Breast epithelium (tissue), 4 donors: ENCODE measurements at places on chromosomes 12 and 14.

GRCh38 chr12:15116086-15116485 is 105.1 kb downstream of the RERG start:
- H3K4me3 ChIP-seq, result no peak overlapping the region
- no peaks in the 10 kb centered on the region for H3K36me3 ChIP-seq
- no peak overlapping the region for H3K27ac ChIP-seq
- no peaks in the 10 kb centered on the region for H3K27me3 ChIP-seq

DNA sequence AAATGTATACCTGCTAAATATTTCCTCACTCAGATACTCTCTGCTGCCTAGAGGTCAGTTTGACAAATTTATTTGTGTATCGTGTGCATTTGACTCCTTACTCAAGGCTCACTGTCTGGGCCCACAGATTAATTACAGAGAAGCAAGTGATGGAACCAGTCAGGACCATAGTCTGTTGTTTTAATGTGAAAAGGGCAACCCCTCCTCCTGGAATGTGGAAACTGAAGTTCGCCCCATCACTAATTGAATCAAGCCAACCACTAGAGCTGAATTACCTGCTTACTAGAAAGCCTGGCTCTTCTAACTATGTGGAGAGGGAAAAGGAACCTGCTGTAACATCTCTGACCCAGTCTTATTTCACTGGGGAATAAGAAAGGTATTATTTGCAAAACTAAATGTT is 199.9 kb upstream of the KRR1 start:
- H3K4me3 ChIP-seq, result no peak overlapping the region
- H3K36me3 ChIP-seq, result no peaks in the 10 kb centered on the region
- H3K4me1 ChIP-seq, result no peaks in the 10 kb centered on the region
- no peaks in the 10 kb centered on the region for H3K27me3 ChIP-seq
- no peak overlapping the region for H3K27ac ChIP-seq

DNA sequence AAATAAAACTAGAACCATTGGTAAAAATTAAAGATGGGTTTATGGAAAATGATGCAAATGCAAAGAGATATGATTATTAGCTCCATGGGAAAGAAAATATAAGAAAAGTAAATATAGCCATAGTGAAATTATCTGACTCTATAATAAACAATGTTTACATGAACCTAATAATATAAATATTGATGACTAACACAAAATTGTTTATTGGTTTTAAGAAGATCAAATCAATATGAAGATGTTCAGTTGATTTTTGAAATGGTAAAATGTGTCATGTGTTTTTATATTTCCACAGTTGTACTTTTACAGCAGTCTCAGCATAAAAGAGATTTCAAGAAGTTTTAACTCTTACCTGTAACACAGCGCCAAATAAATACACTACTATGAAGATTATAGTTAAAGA is 114.0 kb downstream of the SLC41A2 start:
- no peak for DNase-seq
- H3K27ac ChIP-seq, result no peak overlapping the region
- no peaks in the 10 kb centered on the region for H3K4me1 ChIP-seq
- no peak overlapping the region for H3K4me3 ChIP-seq
- H3K36me3 ChIP-seq, result no peaks in the 10 kb centered on the region

GRCh38 chr12:89781946-89782550 is 73.4 kb upstream of the ATP2B1 start:
- DNase-seq, result no peak
- H3K27ac ChIP-seq, result no peak overlapping the region
- H3K4me1 ChIP-seq, result no peaks in the 10 kb centered on the region
- no peak overlapping the region for H3K4me3 ChIP-seq

GRCh38 chr12:132276066-132276826 is 53.1 kb downstream of the GALNT9 start:
- H3K27ac ChIP-seq, result no peak overlapping the region
- peaks cover 97% of the 10 kb centered on the region for H3K27me3 ChIP-seq
- no peak overlapping the region for H3K4me3 ChIP-seq
- no peak for DNase-seq
- H3K36me3 ChIP-seq, result no peaks in the 10 kb centered on the region
- H3K4me1 ChIP-seq, result no peaks in the 10 kb centered on the region
